ENCODE measurements at places on chromosomes 12 and 14. TPM values are rescaled to one million over a fixed set of nuclear protein-coding genes. Genes with fewer than 3 reads are reported as not detected.

The DTX1 gene
- not detected for total RNA-seq

The NYNRIN gene
- 5.5 TPM for total RNA-seq

The SERPINA9 gene
- total RNA-seq = not detected

The LMNTD1 gene
- total RNA-seq = 0.07 TPM

The KERA gene
- not detected for total RNA-seq

The KRT82 gene
- not detected for total RNA-seq

The ARID4A gene
- total RNA-seq = 9.0 TPM

The GPR135 gene
- total RNA-seq = 0.74 TPM

The REC8 gene
- total RNA-seq = 16.6 TPM

The KRT80 gene
- 1.1 TPM for total RNA-seq

The HELB gene
- total RNA-seq = 0.64 TPM

The AKAP6 gene
- 0.10 TPM for total RNA-seq

The MGAT4C gene
- total RNA-seq = not detected

The VRTN gene
- not detected for total RNA-seq

The PLEKHG7 gene
- not detected for total RNA-seq

The APOF gene
- total RNA-seq = not detected

The MSI1 gene
- total RNA-seq = not detected

The ACSM4 gene
- total RNA-seq = not detected

The ARHGAP9 gene
- not detected for total RNA-seq

The MUCL1 gene
- not detected for total RNA-seq

The TEAD4 gene
- total RNA-seq = 78.2 TPM

The GPR68 gene
- 2.2 TPM for total RNA-seq

The PNMA1 gene
- 32.4 TPM for total RNA-seq

The DLK1 gene
- total RNA-seq = not detected

The KLHL33 gene
- 0.34 TPM for total RNA-seq

The TBC1D30 gene
- total RNA-seq = 24.4 TPM

The SIX4 gene
- 1.00 TPM for total RNA-seq

The ZDHHC22 gene
- not detected for total RNA-seq

The ERP27 gene
- total RNA-seq = 0.73 TPM
